Keratinocyte (primary cell): ENCODE measurements at places on chromosomes 13 and 19.

GRCh38 chr19:52993342-52994178 is 20.2 kb upstream of the ERVV-1 start:
- DNase-seq: peak; percentile 49

DNA sequence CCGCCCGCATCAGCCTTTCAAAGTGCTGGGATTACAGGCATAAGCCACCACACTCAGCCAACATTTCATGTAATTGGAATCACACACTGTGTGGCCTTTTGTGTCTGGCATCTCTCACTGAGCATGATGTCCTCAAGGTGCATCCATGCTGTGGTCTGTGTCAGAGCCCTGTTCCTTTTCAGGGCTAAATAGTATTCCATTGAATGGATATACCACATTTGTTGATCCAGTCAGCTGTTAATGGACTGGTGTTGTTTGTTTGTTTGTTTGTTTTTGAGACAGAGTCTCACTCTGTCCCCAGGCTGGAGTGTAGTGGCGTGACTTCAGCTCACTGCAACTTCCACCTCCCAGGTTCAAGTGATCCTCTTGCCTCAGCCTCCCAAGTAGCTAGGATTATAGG is 17.9 kb downstream of the ATCAY start:
- DNase-seq: no peak

GRCh38 chr19:13478576-13478975 is 27.7 kb downstream of the CACNA1A start:
- no peak for DNase-seq

DNA sequence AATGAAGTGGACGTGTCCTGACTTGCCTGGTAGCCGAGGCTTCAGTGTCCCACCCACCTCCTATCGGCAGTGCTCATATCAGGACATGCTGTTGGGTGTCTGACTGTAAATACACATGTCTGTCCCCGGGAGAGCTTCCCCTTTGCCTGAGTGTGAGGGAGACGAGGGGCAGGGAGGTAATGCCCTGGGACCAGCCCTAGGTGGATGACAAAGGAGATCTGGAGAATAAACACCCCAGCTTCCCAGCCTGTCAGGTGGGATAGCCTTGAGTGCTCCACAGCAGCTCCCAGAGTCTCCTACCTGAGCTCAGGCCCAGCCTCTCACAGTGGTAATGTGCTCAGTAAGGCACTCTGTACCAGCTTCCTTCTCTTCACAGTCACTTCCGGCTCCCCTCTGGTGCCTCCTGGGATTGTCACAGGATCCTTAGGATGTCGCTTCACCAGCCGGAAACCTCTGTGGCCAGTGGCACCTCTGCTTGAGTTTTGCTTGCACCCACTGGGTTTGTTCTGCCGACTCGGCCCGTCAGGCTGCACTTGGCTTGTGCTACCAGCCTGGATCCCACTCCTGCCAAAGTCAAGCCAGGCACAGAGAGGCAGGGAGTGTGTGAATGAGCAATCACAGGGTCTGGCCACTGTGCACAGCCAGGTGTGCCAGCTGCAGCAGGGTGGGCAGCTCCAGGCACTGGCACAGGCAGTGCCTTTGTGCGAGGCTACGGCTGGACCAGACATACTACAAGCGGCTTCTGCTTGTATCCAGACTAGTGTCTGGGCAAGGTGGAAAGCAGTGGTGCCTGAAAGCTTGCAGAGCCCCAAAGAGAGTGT is 54.4 kb upstream of the RGCC start:
- DNase-seq: no peak

DNA sequence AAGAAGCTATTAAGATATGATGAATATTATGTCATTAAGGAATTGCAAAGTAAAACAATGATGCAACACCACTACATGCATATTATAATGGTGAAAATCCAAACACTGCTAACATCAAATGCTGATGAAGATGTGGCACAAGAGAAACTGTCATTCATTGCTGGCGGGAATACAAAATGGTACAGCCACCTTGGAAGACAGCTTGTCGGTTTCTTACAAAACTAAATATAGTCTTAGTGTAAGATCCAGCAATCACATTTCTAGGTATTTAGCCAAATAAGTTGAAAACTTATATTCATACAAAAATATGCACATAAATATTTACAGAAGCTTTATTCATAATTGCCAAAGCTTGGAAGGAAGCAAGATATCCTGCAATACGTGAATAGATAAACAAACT is 114.9 kb upstream of the EDNRB start:
- no peak for DNase-seq

DNA sequence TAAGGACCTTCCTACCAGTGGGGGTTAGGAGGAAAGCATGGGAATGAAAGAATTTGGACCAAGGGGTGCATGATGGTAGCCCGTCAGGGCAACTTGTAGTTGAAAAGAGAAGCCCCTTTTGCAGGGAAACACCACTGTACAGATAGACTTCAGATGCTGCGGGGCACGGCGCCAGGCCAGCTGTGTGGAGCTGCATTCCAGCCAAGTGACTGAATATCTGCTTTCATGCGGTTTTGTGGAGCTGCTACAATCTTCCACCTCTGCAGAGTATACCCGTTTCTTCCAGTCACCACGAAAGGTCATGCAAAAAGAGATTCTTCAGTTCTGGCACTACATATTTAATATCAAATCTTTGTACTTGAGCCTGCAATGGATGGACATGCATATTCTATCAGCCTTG is 104.7 kb downstream of the RGCC start:
- no peak for DNase-seq

- DNase-seq: no peak
These were observed 1261.3 kb upstream of the SPRY2 start for GRCh38 chr13:81602241-81602640.

- no peak for DNase-seq
These were observed 4.6 kb upstream of the EPS8L1 start for GRCh38 chr19:55071129-55071502.

DNA sequence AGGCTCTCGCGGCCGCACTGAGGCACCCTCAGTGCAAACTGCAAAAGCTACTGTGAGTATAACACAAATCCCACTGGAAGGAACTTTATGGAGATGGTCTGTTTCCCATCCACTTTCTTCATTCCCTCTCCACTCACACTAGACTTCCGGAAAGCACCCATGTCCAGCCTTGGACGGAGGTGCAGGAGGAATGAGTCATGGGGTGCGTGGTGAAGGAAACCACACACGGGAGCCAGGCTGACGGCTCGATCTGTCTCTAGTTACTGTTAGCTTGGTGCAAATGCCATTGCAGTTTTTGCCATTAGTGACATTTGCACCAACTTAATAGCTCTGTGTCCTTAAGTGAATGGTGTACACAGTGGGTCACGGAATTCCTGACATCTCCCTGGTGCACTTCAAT is 14.6 kb downstream of the NLRP8 start:
- no peak for DNase-seq

DNA sequence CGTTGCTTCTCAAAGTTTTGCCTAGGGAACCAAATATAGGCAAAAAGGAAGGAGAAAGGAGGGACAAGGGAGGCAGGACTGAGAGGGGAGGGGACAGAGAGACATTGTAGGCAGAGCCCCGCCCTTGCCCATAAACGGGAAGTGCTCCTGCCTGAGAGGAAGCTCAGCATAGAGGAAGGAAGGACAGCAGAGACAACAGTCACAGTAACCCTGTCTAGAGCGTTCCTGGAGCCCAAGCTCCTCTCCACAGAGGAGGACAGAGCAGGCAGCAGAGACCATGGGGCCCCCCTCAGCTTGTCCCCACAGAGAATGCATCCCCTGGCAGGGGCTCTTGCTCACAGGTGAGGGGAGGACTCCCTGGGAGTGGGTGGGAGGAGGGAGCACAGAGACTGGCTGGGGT is at the start of gene CEACAM21:
CEACAM21 (plus strand) TSS at position 169 of the 400 bp plus-strand sequence; CDS start at position 278, 109 bp downstream.
- DNase-seq: no peak

DNA sequence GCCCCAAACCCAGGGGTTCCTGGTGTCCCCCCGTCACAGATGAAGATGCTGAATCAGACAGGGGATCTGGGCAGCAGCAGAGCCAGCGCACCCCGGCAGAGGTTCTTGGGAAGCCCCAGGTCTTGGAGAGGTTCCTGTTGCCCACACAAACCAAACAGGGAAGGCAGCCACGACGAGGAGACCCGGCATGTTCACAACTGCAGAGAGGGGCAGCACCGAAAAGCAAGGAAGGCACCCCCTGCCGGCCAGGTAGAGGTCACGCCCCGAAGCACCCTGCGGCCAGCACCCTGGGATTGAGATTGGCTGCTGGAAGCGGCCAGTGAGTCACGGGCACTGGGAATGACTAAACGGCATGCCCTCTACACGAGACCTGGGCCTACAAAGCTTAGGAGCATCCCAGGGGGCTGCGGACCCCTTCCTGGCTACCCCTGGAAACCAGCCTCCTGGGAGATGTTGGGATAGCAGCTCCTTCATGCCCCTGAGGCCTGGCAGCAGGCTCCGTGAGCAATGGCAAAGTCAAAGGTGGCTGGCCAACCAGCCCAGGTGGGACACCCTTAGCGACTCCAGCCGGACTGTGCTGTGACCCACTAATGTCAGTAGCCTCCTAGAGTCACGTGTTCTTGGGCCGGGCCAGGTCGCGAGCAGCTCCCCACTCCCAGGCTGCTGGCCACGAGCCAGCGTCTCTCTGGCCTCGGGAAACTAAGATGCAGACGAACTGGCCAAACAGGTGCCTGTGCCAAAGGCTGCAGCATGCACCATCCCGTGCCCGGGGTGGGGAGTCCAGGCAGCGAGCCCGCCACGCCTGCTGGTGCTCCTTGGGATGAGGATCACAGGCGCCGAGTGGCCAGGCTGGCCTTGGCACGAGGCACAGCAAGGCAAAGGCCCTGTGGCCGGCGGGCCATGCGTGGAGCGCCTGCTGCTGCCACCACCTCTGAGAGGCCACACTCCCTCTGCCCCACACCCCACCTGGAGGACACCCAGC is 43.2 kb downstream of the MLLT1 start:
- DNase-seq: no peak

- no peak for DNase-seq
These were observed 418.9 kb downstream of the KLF12 start for GRCh38 chr13:73715114-73715910.

DNA sequence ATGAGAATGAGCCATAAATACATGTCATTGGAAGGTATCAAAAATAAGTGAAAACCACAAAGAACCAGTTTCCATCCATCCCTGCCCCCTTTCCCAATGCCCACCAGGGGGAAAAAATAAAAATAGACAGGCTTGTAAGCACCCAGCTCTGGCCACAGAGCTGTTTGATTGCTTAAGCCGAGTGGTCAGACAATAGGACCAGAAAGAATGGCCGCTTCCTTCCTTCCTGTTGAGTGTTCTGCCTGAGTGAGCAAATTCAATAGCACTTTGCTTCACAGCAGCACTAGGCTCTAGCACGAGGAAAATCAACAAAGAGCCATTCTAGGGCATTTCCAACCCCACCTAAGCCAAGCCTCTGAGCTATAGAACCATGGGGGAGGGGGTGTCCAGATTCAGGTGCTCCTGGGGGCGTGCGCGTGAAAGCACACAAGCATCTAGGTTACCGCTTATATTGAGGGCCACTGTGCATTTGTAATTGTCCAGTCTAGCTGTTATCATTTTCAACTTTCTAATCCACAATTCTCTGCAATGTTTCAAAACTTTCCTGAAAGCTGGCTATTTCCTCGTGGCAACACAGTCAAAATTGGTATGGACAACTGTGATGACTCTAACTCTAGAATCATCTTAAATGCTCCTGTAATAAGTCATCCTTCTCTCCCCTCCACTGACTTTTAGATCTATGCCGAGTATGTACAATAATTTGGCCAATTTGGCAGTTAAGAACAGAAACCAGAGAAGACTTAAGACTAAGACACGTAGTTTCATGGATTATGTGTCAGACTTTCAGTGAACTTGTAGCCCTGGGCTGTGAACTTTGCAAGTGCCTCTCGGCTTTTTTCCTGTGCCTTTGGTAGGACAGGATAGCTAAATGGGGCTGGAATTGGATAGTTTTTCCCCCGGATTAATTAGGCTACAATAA is 64.3 kb downstream of the SPRY2 start:
- DNase-seq: no peak
